Suprapubic skin (tissue), 4 donors: ENCODE measurements at places on chromosomes 3 and 15.

GRCh38 chr15:101198031-101198575 lies 53.7 kb downstream of the CHSY1 start:
- DNase-seq: no peak

GRCh38 chr3:55162031-55162795 lies 234.4 kb upstream of the LRTM1 start:
- DNase-seq: no peak

GRCh38 chr15:91032919-91033803 lies 10.8 kb upstream of the VPS33B start:
- peak; percentile 82 for DNase-seq

- DNase-seq: peak; percentile 90
Observed at GRCh38 chr3:128278761-128279600, 125.7 kb downstream of the EEFSEC start.

DNA sequence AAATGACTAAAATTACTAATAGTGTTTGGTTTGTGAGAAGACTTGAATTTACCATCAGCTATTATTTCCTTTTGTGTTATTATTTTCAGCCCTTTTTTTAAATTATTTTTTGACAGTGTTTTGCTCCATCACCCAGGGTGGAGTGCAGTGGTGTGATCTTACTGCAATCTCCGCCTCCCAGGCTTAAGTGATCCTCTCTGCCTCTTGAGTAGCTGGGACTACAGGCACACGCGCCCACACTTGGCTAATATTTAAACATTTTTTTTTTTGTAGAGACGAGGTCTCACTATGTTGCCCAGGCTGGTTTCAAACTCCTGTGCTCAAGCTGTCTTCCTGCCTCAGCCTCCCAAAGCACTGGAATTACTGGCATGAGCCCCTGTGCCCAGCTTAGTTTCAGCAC lies 31.7 kb upstream of the UTS2B start:
- no peak for DNase-seq

- DNase-seq: no peak
Observed at GRCh38 chr15:28945626-28946230, 60.0 kb downstream of the APBA2 start.

GRCh38 chr3:127710155-127710941 lies 37.6 kb downstream of the ABTB1 start:
- DNase-seq: peak; percentile 31

- no peak for DNase-seq
Observed at GRCh38 chr3:84961011-84961410, 2.2 kb downstream of the CADM2 start.

GRCh38 chr15:92970656-92971055 lies 70.5 kb downstream of the CHD2 start:
- DNase-seq: no peak

- no peak for DNase-seq
Observed at GRCh38 chr15:33119865-33120264, 74.6 kb downstream of the FMN1 start.

DNA sequence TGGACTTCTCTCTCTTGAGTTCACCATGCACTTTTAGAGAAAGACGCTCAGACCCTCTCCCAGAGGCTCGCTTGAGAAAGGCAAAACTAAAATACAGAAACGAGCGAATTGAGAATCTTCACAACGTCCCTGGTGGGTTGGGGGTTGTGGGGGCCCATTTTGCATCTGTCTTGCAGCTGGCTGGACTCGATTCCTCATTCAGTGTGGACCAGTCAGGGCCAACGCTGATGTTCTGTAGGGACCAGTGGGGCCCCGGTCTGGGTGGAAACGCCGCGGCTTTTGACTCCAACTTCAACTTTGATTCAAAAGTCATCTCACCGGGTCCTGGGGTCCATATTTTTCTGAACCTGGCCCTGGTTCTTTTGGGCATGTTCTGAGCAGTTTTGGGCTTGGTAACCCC lies 68.1 kb downstream of the SLC6A6 start:
- no peak for DNase-seq

GRCh38 chr3:87082796-87083440 lies 92.0 kb upstream of the VGLL3 start:
- DNase-seq: no peak

- peak; percentile 81 for DNase-seq
Observed at GRCh38 chr3:149971403-149972075, 844 bp upstream of the PFN2 start.

GRCh38 chr3:161415506-161416231 lies 44.4 kb upstream of the SPTSSB start:
- no peak for DNase-seq

- DNase-seq: no peak
Observed at GRCh38 chr3:17749281-17749680, 6.8 kb upstream of the TBC1D5 start.

GRCh38 chr15:85497172-85497569 lies 116.8 kb downstream of the AKAP13 start:
- no peak for DNase-seq

DNA sequence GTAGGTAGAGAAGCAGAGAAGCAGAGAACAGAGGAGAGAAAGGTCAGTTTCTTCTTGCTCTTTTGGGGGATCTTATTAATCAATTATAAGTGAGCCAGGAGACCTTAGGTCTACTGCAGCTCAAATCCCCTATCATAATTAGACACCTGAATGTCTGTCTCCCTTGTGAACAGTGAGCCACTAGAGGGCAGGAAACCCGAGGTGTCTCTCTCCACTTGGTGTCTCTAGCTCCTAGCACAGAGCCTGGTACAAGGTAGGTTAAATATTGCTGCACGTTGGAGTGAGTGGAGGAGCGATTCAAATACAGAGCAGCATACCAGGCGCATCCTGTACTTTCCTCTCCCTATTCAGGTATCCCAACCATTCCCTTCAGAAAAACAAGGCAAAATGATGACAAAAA lies 2.0 kb upstream of the ST8SIA2 start:
- no peak for DNase-seq

GRCh38 chr3:56720849-56721248 lies 37.8 kb upstream of the TASOR start:
- no peak for DNase-seq

- no peak for DNase-seq
Observed at GRCh38 chr3:125109536-125109925, 53.7 kb upstream of the HEG1 start.

GRCh38 chr3:41117398-41117870 lies 81.9 kb upstream of the CTNNB1 start:
- peak; percentile 90 for DNase-seq

DNA sequence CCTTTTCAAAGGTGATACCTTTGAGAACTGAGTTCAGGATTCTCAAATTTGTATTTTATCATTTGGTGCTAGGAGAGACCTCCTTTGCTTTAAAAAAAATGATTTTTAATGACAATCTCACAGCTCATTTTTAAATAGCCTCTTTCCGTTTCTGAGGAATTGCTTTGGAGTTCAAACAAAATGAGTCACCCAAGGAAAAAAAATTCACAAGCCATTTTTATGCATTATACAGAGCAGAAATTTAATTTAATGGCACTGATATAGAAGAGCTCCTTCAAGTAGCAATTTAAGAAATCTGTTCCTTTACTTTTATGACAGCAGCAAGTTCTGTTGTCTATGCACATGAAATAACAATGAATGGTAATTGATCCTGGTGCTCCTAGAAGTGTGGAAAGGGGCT lies 337.9 kb upstream of the KCNMB2 start:
- no peak for DNase-seq

GRCh38 chr15:42289166-42289565 lies 15.9 kb upstream of the TMEM87A start:
- no peak for DNase-seq

DNA sequence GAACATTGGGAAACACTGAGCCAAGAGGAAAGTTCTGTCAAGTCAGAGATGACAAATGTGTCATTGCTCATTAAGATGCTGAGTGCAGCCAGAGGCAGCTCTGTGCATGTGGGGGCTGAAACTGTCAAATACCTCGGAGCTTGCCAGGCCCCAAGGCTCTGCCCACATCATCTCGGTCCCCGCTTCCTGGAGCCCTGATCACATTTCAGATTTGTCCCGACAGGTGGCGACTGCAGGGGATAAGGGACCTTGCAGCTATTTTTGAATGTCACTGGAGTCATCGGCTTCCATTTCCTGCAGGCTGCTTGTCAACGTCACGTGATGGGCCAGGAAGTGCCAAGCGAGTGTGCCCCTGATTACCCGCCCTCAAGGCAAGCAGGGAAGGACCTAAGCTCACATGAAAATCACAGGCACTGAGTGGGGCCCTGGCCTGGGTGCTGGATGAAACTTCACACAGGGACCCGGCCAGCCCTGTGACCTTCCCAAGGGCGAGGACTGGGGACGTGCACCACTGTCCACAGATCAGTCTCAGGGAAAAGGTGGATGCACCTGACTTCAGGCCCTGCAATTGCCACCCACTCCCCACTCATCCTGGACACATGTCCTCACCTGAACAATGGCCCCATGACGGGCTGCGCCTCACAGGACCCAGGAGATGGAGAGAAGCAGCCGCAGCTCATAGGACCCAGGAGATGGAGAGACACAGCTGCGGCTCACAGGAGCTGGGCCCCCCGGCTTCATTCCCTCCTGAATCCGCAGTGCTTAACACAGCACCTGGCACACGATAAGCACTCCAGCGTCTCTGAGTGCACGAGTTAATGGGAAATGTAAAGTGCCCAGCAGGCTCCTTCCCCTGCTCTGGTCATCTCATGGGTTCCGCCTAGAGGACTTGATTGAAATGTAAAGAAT lies 73.4 kb downstream of the NUP210 start:
- no peak for DNase-seq

DNA sequence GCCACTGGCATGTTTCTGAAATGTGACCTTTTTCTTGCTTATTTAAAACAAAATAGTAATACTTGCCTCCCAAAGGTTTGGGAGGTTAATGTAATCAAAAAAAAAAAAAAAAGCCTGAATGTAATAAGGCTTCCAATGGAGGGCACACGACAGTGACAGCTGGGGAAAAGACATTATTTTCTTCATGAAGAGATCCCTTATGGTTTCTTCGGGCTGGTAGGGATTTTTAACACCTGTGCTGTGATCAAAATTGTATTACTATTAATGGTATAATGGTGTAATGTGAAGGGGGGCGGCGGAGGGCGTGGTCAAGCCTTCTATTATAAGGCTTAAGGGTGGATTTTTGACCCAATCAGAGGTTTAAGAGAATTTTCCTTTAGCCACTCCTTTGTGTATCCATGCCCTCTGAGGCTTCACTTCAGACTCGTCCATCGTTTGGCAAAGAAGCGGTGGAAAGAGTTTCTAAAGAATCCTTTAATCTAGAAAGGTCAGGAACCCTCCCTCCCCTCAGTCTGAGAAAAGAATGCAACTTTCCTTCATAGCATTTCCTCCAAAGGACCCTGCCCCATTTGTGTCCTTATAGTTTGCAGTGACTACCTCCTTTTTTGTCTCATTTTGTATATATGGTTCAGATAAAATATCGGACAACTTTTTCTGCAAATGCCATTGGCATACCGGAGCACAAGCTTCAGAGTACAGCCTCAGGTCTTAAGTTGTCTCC lies 89.5 kb upstream of the CHD2 start:
- DNase-seq: peak; percentile 77

DNA sequence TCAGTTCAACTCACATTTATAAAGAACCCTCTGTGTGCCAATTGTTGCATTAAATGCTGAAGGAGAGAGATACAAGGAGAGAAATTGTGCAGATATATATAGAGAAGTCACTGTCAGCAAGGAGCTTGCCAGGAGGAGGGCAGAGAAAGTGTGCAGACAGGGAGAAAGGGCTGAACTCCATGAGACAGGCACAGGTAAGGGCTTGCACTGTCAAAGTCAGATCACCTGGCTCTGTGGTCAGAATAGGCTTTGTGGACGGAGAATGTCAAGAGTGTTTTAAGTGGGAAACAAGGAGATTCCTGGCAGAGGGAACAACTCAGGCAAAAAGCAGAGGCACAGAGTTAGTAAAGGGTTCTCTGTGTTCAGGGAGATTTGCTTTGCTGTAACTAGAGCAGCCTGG lies 303.0 kb upstream of the TPRG1 start:
- DNase-seq: no peak

DNA sequence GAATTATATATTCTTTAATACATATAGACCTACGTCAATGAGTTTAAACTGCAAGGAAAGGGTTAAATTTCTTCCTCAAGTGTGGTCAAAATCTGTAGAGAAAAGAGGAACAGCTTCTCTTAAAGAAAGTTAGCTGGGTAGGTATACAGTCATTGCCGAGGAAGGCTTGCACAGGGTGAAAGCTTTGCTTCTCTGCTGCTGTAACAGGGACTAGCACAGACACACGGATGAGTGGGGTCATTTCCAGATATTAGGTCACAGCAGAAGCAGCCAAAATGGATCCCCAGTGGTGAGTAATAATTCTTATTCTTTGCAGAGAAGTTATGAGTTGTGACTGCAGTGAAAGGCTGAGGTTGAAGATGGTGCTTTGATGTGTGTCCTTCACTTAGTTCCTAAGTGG lies at the start of gene CD86:
Gene CD86, plus strand, starts transcription at position 148 of the 400 bp plus-strand sequence. Its CDS starts 128 bp downstream, at position 276.
- DNase-seq: no peak

GRCh38 chr15:39417366-39418134 lies 163.3 kb upstream of the THBS1 start:
- no peak for DNase-seq

DNA sequence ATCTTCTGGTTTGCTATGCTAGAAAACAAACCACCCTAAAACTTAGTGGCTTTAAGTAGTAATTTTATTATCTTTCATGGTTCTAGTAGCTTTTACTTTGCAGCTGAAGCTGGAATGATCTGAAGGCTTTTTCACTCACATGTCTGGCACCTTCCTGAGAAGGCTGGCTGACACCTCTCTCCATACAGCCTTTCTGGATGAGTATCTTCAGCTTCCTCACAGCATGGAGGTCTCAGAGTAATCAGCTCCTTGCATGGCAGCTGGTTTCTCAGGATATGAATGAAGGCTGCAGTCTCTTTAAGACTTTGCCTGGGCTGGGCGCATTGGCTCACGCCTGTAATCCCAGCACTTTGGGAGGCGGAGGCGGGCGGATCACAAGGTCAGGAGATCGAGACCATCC lies 50.0 kb downstream of the TNIK start:
- no peak for DNase-seq
